ENCODE measurements at places on chromosomes 2 and 18.

DNA sequence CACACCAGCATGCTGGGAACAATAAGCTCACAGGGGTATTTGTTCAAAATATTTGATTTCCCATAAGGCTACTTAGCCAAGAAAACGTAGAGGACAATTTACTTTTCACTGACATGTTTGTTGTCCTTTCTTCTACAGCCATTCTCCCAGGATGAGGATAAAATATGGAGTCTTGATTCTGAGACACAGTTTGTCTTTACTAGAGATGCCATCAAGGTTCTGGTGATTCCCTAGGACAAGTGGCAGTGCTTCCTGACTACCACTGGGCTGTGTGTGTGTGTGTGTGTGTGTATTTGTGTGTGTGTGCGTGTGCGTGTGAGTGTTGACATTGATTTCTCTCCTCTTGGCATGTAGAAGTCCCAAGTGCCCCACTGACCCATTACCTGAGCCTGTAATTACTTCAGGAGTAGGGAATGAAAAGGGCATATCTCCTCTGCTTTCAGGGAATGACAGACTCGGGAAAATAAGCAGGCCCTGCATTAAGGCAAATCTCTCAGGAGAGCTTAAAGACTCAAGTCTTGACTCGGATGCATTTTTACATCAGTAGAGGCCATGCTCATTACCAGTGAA lies 761.6 kb downstream of the DCC start:
- DNase-seq = no peak

DNA sequence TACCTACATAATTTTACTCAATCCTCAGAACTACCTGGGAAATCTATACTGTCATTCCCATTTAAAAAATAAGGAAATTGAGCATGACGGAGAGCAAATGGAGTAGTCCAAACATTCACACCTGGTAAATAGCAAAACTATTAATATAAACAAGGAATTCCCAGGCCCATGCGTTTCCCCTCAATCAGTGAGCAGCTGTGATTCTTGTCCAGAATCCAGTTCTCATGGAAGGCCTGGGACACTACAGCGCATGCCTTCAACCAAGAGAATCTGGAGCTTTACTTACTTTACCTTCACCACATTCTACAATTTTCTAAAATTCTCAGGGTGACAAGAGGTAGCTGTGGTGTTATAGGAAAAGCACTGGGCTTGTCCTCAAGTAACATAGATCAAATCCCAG lies 259.0 kb downstream of the LRATD1 start:
- no peak for DNase-seq

- DNase-seq = no peak
Measured at GRCh38 chr2:201233192-201233811, 27.0 kb upstream of the CASP8 start.

GRCh38 chr2:74671479-74671878 lies 17.4 kb downstream of the SEMA4F start:
- DNase-seq = no peak

DNA sequence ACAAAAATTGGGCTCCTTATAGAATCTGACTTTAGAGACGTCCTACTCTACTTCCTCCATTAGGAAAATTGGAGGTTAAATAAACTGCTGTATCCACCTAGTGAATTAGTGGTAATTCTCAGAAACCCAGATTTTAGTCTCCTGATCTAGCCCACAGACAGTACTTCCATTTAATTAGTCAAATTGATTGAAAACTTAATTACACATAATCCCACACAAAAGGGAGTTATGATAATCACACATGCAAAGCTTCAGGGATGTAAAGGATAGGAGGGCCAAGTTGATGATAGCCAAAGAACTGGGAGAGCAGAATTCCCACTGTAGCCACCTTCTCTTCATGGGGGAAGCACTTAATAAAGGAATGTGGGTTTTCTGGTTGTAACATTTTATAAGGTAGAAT lies 471.9 kb downstream of the TMEM182 start:
- no peak for DNase-seq

GRCh38 chr18:22391407-22392345 lies 26.0 kb downstream of the CTAGE1 start:
- peak; percentile 44 for DNase-seq

GRCh38 chr2:113092864-113093612 lies 25.3 kb downstream of the IL1F10 start:
- no peak for DNase-seq

DNA sequence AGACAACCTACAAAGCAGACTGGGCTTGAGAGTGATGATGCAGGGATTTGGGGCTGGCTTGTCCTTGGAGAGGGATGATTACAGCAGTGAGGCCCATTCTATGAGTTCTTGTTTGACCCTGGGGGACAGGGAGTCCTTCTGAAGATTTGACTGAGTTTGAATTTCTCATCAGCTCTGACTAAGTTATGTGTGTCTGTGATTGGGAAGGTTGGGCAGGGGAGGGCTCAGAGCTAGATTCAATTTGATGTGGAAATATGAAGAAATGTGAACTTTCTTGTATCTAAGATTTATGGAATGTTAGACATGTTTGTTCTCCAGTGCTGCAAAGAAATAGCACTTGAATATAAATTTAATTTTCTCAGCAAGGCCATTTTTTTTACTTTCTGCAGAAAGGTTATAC lies 19.9 kb upstream of the IL1R2 start:
- no peak for DNase-seq

- DNase-seq = peak; percentile 62
Measured at GRCh38 chr2:106342831-106343251, 125.4 kb downstream of the RGPD3 start.

DNA sequence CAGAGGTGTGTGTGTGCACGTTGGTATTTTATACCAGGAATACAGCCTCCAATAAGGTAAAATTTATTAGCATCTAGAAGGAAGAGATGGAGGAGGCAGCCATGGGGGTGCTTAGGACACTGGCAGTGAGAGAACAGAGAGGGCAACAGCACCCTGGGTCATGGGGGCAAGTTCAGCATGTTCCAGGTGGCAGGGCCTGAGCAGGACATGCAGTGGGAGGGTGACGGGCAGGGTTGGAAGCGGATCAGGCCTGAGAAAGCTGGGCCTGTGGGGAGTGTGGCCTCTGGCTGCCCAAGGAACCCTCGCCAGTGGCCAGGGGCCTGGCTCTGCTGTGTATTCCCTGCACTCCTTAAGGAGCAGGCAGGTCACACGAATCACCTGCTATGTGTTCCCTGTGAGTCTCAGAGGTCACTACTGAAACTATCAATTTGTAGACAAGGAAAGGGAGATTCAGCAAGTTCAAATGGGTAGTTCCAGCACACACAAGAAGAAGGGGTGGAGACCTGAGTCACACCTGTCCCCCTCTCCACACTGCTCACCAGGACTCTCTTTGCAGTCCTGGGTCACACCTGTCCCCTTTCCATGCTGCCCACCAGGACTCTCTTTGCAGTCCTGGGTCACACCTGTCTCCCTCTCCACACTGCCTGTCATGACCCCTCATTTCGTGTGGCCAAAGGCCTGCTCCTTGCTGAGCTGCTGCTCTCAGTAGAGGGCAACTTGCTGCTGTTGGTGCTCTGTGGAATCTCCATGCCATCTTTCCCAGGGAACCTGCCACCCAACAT lies 463.9 kb upstream of the HS6ST1 start:
- DNase-seq = no peak

GRCh38 chr2:197867624-197868023 lies 63.2 kb downstream of the PLCL1 start:
- no peak for DNase-seq
